ENCODE measurements at places on chromosomes 6 and 20. TPM values are rescaled to one million over a fixed set of nuclear protein-coding genes. Genes with fewer than 3 reads are reported as not detected.

- no peak for DNase-seq
- H3K36me3 ChIP-seq = no peaks in the 10 kb centered on the region
- no peak overlapping the region for H3K27ac ChIP-seq
- no peak overlapping the region for H3K4me3 ChIP-seq
- H3K4me1 ChIP-seq = no peaks in the 10 kb centered on the region
- H3K27me3 ChIP-seq = peaks cover 75% of the 10 kb centered on the region
Measured at GRCh38 chr20:38617011-38617829, 15.6 kb downstream of the ARHGAP40 start.

- no peaks in the 10 kb centered on the region for H3K36me3 ChIP-seq
- no peaks in the 10 kb centered on the region for H3K27me3 ChIP-seq
- DNase-seq = no peak
- no peak overlapping the region for H3K27ac ChIP-seq
- H3K4me3 ChIP-seq = no peak overlapping the region
Measured at GRCh38 chr6:105667056-105667455, 264.2 kb upstream of the PREP start.

Gene ANGPT4
- total RNA-seq = not detected

Gene FOXF2
- not detected for total RNA-seq

GRCh38 chr20:56867128-56867527 lies 238.0 kb downstream of the TFAP2C start:
- H3K4me3 ChIP-seq = no peak overlapping the region
- no peaks in the 10 kb centered on the region for H3K36me3 ChIP-seq

DNA sequence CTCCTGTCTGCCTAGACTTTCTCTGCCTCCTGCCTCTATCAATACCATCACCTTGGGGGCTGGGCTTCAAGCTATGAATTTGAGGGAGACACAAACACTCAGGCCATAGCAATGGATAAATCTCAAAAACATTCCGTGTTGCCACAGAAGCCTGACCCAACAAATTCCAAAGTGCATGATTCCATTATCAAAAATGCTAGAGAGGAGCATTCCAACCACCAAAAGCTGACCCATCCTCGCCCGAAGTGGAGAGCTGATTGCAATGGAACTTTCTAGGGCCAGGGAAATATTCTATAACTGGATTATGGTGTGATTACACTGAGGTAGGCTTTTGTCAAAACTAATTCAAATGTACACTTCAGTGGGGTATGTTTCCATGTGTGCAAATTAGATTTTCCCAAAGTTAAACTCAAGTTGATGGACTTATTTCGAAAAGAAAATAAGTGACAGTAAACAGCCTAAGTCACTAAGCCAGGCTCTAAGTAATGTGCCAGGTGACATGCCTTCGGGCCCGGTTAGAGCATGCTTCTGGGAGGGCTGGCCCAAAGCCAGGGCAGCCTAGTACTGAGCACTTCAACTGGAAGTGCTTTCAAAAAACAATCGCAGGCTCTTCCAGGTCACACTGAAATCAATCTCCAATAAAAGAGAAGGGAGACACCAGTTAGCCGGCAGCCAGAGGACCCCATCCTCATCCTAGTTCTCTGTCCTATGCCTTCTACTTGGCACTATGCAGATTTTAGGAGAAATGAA lies 142.3 kb downstream of the TBXT start:
- H3K27me3 ChIP-seq = no peaks in the 10 kb centered on the region
- no peaks in the 10 kb centered on the region for H3K36me3 ChIP-seq
- DNase-seq = no peak
- H3K27ac ChIP-seq = no peak overlapping the region

DNA sequence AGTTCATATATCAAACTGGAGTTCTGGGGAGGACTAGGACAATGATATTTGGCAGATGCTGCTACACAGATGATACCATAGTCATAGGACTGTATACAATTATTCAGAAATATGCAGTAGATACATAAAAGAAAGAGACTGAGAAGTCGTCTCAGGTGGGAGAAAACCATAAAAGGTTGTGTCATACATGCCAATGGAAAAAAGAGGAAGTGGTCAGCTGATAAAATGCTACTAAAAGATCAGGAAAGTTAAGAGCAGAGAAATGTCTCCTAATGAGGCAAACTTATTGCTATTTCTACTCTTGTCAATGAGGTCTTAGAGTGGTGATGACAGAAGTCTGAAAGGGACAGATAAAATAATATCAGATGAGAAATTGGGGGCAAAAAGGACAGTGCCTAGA lies 407.6 kb downstream of the COL12A1 start:
- no peak for DNase-seq
- no peak overlapping the region for H3K4me3 ChIP-seq
- H3K36me3 ChIP-seq = no peaks in the 10 kb centered on the region
- no peaks in the 10 kb centered on the region for H3K4me1 ChIP-seq

GRCh38 chr6:54427396-54427937 lies 119.2 kb downstream of the TINAG start:
- H3K36me3 ChIP-seq = no peaks in the 10 kb centered on the region
- DNase-seq = no peak
- H3K4me3 ChIP-seq = no peak overlapping the region
- H3K27me3 ChIP-seq = no peaks in the 10 kb centered on the region
- H3K4me1 ChIP-seq = no peaks in the 10 kb centered on the region
- H3K27ac ChIP-seq = no peak overlapping the region

GRCh38 chr20:575230-575629 lies 31.6 kb upstream of the CSNK2A1 start:
- H3K27ac ChIP-seq = no peak overlapping the region
- DNase-seq = no peak
- H3K4me3 ChIP-seq = no peak overlapping the region
- H3K4me1 ChIP-seq = no peaks in the 10 kb centered on the region

Gene ME1
- 7.5 TPM for total RNA-seq

GRCh38 chr20:1332749-1333300 lies 3.9 kb upstream of the SDCBP2 start:
- peaks cover 72% of the 10 kb centered on the region for H3K4me1 ChIP-seq
- H3K4me3 ChIP-seq = no peak overlapping the region
- H3K27me3 ChIP-seq = no peaks in the 10 kb centered on the region
- DNase-seq = no peak
- H3K36me3 ChIP-seq = no peaks in the 10 kb centered on the region

DNA sequence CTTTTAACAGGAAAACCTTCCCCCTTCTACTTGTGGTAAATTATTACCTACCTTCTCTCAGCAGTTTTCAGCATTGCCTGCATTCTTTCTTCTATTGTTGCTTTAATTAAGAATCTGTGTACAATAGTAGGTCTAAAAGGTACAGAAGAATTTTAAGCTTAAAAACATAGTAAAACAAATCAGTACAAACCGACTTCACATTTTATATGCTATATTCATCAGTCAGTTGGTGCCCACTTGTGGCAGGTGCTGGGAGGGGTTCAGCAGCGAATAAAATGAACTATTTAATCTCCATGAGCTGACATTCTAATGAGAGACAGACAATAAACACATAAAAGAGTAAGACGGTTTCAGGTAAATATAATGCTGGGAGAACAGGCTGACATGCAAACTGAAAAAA lies 73.4 kb upstream of the FBXO30 start:
- no peak overlapping the region for H3K4me3 ChIP-seq
- H3K4me1 ChIP-seq = no peaks in the 10 kb centered on the region
- no peaks in the 10 kb centered on the region for H3K27me3 ChIP-seq
- H3K36me3 ChIP-seq = peaks cover 66% of the 10 kb centered on the region
- no peak for DNase-seq

- no peak overlapping the region for H3K27ac ChIP-seq
- H3K4me3 ChIP-seq = no peak overlapping the region
- no peaks in the 10 kb centered on the region for H3K4me1 ChIP-seq
- no peak for DNase-seq
- H3K27me3 ChIP-seq = no peaks in the 10 kb centered on the region
- no peaks in the 10 kb centered on the region for H3K36me3 ChIP-seq
Measured at GRCh38 chr6:10316373-10316721, 98.5 kb downstream of the TFAP2A start.

DNA sequence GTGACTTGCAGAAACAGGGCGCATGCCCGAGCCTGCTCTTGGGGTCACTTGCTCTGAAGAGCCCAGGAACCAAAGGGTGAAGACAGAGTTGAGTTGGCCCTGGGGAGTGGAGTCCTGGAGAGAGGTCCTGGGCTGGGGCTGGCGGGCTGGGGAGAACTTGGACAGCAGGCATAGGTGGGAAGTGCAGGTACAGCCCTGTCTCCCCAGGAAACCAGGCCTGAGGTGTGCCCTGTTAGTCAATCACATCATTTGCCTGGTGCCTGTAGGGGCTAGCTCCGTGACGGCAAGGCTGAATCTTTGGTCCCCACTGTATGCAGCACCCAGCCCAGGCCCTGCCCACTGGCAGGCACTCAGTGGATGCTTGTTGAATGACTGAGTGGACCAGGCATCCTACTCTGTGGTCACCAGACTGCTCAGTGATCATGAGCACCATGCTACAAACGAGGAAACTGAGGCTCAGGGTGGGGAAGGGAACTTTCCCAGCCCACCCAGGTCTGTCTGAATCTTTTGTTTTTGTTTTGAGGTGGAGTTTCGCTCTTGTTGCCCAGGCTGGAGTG lies 15.6 kb upstream of the NOL4L start:
- peaks cover 38% of the 10 kb centered on the region for H3K4me1 ChIP-seq
- no peak for DNase-seq
- H3K4me3 ChIP-seq = no peak overlapping the region
- H3K27ac ChIP-seq = no peak overlapping the region

GRCh38 chr6:129597023-129597713 lies 112.8 kb downstream of the ARHGAP18 start:
- no peak overlapping the region for H3K27ac ChIP-seq
- no peak for DNase-seq
- no peak overlapping the region for H3K4me3 ChIP-seq
- H3K36me3 ChIP-seq = peaks cover 12% of the 10 kb centered on the region
- H3K4me1 ChIP-seq = no peaks in the 10 kb centered on the region

GRCh38 chr6:157454762-157455714 lies 74.0 kb downstream of the ZDHHC14 start:
- DNase-seq = no peak
- H3K36me3 ChIP-seq = no peaks in the 10 kb centered on the region
- H3K4me1 ChIP-seq = peaks cover 19% of the 10 kb centered on the region
- no peak overlapping the region for H3K27ac ChIP-seq
- H3K4me3 ChIP-seq = no peak overlapping the region

Gene CST5
- not detected for total RNA-seq

DNA sequence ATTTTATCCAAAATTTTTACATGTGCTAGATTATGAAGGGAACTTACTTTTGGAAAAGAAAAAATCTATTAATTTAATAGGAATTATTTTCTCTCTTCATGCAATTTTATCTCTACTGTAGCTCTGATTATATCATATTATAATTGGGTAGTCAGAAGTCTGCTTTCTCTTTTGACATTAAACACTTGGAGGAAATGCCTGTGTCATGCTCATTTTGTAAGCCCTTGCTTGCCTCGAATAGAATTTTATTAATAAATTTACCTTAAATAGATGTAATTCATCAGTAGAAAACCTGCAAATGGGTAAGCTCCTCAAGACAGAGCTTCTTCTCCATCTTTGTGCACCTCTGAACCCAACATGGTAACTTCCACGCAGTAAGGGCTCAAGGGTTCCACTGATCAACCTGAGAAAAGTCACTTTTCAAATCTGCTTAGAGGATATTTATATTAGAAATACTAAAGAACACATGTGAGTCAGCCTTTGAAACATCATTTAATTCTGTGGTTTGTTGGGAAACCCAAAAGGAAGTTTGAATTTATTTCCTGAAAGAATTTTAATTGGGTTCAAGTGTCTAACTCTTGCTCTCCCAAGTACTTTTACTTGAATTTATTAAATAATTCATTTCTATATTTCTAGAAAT lies 266.0 kb downstream of the ALDH8A1 start:
- H3K27me3 ChIP-seq = no peaks in the 10 kb centered on the region
- no peak overlapping the region for H3K27ac ChIP-seq
- H3K4me1 ChIP-seq = no peaks in the 10 kb centered on the region
- H3K36me3 ChIP-seq = no peaks in the 10 kb centered on the region
- no peak overlapping the region for H3K4me3 ChIP-seq

DNA sequence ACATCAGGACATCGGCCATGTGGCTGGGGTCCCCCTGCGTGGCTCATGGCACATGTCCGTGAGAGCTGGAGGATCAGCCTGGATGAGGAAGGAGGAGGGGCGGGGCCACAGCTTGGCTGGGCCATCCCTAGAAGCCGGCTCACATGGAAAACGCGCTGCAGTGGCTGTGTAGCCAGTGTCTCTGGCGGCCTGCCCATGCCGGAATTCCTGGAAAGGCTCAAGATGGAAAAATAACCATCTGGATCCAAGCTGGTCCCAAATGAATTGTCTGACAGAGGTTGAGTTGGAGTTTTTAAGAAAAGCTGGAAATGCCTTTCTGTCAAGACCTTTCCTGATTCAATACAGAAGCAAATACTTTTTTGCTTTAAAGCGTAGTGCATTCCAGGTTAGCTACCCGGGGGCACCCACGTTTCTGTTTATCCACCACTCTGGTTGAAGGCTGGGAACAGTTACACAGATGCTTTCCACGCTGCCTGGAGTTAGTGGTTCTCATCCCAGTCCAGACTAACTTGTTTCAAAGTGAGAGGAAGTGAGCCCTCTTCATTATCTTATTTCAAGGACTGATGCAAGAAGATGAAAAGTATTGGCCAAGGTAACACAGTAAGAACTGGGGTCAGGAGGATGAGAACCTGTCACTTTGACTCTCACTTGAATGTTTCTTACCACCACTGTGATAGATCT lies 99.0 kb downstream of the GMPR start:
- peaks cover 33% of the 10 kb centered on the region for H3K4me1 ChIP-seq
- no peak overlapping the region for H3K4me3 ChIP-seq
- peak overlapping the region; percentile 47 for H3K27ac ChIP-seq
- H3K36me3 ChIP-seq = no peaks in the 10 kb centered on the region
- DNase-seq = peak; percentile 83
- no peaks in the 10 kb centered on the region for H3K27me3 ChIP-seq

GRCh38 chr20:22699396-22699795 lies 115.0 kb upstream of the FOXA2 start:
- H3K4me1 ChIP-seq = no peaks in the 10 kb centered on the region
- no peaks in the 10 kb centered on the region for H3K36me3 ChIP-seq
- H3K27ac ChIP-seq = no peak overlapping the region
- no peak for DNase-seq
- no peak overlapping the region for H3K4me3 ChIP-seq
- H3K27me3 ChIP-seq = no peaks in the 10 kb centered on the region

DNA sequence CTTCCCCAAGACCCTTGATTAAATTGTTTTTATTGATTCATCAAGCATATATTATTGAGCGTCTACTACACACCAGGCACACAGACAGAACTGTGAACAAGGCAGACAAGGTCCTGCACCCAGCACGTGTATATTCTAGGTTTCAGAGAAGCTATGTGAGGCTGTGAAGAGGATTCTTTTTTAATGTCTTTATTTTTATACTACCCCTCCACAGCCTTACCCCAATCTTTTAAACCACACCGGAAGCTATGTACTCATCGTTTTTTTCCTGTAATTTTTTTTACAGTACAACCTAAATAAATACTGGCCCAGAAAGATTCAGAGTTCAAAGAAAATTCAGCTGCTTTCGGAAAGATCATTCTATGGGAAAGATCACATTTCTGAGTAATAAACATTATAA lies 10.0 kb downstream of the SGK1 start:
- H3K4me3 ChIP-seq = no peak overlapping the region
- H3K27ac ChIP-seq = no peak overlapping the region
- no peaks in the 10 kb centered on the region for H3K4me1 ChIP-seq
- H3K36me3 ChIP-seq = no peaks in the 10 kb centered on the region

Gene OSTM1
- 51.2 TPM for total RNA-seq

- H3K36me3 ChIP-seq = no peaks in the 10 kb centered on the region
- DNase-seq = no peak
- no peaks in the 10 kb centered on the region for H3K27me3 ChIP-seq
- H3K4me3 ChIP-seq = no peak overlapping the region
- H3K4me1 ChIP-seq = peaks cover 8% of the 10 kb centered on the region
- H3K27ac ChIP-seq = no peak overlapping the region
Measured at GRCh38 chr6:17966451-17966850, 21.0 kb downstream of the KIF13A start.

Gene QRSL1
- 18.2 TPM for total RNA-seq

Measured in spleen (tissue), 13 donors.